ENCODE measurements at places on chromosomes 7 and 10.

GRCh38 chr7:112481833-112482670 is 1.3 kb downstream of the LSMEM1 start:
- no peak for DNase-seq

- no peak for DNase-seq
These were observed 33.6 kb downstream of the VSTM4 start for GRCh38 chr10:49081547-49082275.

- DNase-seq: no peak
These were observed 200.9 kb upstream of the CNTNAP2 start for GRCh38 chr7:145915679-145916078.

- no peak for DNase-seq
These were observed 17.3 kb downstream of the ZC3HAV1 start for GRCh38 chr7:139092090-139092796.

GRCh38 chr10:35961501-35961900 is 319.4 kb upstream of the FZD8 start:
- DNase-seq: no peak

DNA sequence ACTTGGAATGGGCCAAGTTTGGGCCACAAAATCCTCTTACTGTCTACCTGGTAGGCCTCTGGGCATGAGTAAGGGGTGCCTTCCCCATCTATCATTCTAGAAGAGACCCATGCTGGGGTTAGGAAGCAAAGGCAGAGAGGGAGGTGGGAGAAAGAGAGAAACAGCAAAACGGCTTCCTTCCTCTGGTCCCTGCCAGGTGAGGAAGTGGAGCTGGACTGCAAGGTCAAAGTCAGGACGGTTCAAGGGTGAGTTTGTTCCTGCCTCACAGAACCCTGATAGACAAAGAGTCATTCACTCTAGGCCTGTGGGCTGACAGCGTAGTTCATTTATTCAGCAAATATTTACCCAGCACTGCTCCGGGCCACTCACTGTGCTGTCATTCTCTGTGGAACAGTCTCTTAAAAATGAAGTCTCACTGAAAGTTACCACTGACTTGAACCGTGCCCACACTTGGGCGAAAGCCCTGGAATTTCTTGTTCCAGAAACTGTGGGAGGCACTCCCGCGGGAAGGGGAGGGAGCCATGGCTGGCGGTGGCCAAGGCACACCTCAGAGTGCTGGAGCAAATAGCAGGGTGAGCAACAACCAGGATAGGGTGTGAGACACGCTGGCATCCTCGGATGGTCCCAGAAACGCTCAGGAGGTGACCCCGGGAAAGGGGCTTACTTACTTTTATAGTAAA is 26.2 kb upstream of the ECHDC3 start:
- no peak for DNase-seq

DNA sequence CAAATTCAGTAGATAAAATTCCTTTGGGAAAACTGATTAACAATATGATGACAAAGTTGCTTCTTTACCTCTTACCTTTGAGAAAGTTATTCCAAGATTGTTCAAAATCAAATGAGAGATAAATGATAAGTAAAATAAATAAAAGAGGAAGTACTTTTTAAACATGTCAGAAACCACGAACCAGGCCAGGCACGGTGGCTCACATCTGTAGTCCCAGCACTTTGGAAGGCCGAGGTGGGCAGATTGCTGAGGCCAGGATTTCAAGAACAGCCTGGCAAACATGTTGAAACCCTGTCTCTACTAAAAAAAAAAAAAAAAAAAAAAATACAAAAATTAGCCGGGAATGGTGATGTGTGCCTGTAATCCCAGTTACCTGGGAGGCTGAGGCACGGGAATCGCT is 296.6 kb downstream of the HGF start:
- DNase-seq: no peak

GRCh38 chr7:17391366-17391765 is 92.9 kb downstream of the AHR start:
- no peak for DNase-seq

DNA sequence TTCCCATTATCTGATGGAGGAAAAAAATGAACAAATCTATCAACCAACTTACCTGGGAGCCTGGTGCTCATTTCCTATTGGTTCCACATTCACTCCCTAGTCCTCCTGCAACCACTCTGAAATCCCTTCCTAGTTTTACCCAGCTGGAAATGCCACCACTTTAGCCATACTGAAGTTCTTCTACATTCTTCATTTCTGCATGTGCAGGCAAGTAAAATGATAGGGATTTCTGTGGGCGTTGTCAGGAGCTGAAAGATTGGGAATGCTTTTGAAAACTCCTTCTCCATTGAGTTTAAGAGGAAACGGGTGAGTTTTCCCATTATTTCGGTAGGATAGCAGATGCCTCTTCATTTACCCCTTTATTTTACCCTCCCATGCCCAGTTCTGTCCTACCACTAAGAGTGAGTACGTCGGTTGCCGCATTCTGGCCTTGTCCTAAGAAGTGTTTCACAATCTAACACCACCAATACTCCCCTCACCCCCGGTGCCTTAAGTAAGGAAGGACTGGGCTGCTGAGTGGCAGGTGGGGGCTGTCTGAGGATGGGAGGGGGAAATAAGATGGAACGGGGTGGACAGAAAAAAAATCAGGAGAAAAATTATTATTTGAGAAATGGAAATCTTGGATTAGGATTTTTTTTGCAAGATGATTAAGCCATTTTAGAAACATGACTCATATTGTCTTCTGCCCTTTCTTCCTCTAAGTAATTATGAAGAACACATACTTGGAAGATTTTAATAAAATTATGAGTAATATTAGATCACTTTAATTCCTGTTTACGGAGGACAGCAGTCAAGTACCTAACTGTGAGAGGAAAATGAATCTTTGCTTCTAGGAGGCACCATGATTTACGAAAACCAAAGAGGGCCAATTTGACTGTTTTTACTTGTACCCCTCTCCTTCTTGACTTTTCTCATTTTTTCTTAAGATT is 13.2 kb upstream of the TAS2R60 start:
- no peak for DNase-seq

- peak; percentile 63 for DNase-seq
These were observed 276.4 kb downstream of the TCF7L2 start for GRCh38 chr10:113226399-113226798.

DNA sequence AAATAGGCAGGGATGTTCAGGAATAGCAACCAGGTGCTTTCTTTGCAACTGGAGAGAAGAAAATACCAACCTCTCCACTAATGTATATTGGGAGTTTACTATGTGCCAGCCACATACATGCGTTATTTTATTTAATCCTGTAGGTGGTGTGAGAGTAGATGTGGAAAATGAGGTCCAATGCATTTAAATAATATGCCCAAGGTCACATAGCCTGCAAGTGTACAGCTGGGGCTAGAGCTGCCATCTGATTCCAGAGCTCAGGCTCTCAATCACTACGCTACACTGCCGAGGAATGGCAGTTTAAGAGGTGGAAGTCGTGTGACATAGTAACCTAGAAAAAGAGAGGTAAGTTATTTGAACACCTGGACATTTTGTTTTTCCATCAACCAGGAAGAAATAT is 277.0 kb downstream of the EXOC4 start:
- no peak for DNase-seq

DNA sequence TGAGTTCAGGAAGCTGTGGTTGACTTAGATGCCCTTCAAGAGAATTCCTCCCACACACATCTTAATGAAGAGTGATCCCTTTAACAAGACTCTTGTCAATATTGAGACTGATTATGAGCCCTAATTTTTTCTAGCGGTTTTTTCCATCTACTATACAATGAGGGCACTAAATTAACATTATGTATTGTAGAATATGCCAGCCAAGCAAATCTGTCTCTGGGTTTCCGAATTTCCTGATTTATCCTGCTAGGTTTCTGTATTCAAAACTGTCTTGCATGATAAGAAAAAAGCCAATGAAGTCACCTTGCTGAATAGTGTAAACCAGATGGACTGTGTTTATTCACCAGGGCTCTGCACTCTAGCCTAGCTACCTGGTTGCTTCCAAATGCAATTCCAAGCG is 224.2 kb upstream of the KMT2E start:
- no peak for DNase-seq

GRCh38 chr10:16966991-16967865 is 150.0 kb upstream of the RSU1 start:
- DNase-seq: no peak

DNA sequence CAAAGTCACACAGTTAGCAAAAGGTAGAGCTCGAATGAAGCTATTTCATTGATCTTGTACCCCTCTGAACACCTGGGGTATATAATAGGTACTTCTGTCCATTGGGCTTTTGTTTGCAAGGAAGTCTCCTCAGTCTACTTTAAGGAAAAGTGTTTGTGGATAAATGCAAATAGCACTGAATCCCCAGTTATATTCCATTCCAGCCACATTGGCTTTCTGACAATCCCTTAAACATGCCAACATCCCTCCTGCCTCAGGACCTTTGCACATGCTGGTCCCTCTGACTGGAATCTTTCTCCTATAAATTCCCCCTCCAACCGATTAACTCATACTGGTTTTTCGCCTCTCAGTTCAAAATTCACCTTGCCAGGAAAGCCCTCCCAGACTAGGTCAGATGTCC is 17.1 kb downstream of the DUSP5 start:
- no peak for DNase-seq

GRCh38 chr7:149293338-149293737 is 31.3 kb downstream of the ZNF783 start:
- DNase-seq: no peak

DNA sequence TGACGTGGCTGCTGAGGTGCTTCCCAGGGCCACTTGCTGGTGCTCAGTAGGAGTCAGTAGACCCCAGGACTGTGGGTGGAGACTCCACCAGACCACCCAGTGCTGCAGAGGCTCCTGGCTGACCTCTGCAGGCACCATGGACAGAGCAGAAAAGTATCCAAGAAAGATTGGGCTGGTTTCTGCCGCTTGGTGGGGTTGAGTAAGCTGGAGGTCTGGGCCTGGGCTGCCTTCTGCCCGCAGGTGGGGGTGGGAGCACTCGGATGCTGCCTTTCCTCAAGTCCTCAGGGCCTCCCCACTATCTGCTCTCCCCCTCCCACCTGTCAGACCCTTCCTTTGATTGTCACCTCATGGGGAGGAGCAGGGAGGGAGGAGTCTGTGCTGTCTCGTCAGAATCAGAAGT is 91.6 kb downstream of the WDR37 start:
- DNase-seq: no peak

DNA sequence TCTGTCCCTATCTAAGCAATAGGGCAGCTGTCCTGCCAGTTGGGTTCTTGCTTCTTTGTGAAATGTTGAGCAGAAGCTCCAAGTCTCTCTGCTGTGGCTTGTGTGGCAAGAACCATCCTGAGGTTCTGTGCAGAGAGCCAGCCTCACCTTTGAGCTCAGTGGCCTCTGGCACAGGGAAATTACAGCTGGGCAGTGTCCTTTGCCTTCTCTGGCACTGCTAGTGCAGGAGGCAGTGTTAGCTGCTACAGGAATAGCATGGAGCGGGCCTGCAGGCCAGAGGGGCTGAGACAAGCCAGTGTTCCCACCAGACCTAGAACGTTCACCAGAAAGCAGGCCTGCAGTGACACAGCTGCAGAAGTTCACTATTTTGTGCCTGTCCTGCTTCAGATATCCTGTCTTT is 1.8 kb downstream of the PRXL2A start:
- DNase-seq: no peak

- no peak for DNase-seq
These were observed 267.2 kb downstream of the TFEC start for GRCh38 chr7:115763347-115763746.

GRCh38 chr7:144011458-144012230 is 11.5 kb downstream of the OR6B1 start:
- no peak for DNase-seq

DNA sequence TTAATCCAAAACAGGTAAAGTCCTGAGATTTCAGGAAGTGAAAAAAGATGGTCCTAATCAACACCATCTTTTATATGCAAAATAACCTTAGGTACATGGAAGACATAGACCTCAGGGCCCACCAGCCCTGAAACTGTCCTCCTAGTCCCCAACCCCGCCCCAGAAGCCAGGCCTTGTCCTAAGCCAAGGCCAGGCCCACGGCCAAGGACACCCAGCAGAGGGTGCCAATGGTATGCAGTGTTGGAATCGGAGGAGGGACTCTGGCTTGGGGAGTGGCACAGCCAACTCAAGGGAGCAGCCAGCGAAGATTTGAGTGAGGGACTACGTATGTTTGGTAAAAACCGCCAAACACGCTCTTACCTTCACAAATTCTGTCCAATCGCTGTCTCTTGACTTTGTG is 96.7 kb downstream of the ZRANB1 start:
- no peak for DNase-seq

DNA sequence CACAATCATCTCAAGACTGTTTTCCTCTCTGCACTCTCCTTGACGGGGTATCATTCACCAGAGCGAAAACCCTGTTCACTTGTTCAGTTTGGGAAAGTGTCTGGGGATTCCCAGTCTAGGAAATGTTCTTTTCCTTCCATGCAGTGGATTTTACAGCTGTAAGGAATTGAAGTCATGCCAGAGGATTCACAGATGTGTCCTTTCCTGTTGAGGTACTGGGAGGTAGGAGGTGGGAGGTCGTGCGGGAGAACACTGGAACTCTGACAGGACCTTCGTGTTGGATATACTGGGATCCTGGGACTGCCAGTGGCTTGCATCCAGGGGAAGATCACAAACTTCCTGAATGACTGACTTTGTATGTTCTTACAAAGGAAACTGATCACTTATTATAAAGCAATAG is 185.5 kb downstream of the BMPER start:
- DNase-seq: peak; percentile 76
